ENCODE measurements at places on chromosomes 6 and 20. TPM values are rescaled to one million over a fixed set of nuclear protein-coding genes. Genes with fewer than 3 reads are reported as not detected.

Gene CDH22
- 0.66 TPM for total RNA-seq

Gene ATP9A
- total RNA-seq = 98.4 TPM

Gene CGA
- total RNA-seq = not detected

Gene CENPW
- total RNA-seq = 3.8 TPM

Gene SPAG4
- 9.2 TPM for total RNA-seq

Gene RAET1G
- not detected for total RNA-seq

Gene SEC23B
- total RNA-seq = 52.8 TPM

Gene LKAAEAR1
- not detected for total RNA-seq

DNA sequence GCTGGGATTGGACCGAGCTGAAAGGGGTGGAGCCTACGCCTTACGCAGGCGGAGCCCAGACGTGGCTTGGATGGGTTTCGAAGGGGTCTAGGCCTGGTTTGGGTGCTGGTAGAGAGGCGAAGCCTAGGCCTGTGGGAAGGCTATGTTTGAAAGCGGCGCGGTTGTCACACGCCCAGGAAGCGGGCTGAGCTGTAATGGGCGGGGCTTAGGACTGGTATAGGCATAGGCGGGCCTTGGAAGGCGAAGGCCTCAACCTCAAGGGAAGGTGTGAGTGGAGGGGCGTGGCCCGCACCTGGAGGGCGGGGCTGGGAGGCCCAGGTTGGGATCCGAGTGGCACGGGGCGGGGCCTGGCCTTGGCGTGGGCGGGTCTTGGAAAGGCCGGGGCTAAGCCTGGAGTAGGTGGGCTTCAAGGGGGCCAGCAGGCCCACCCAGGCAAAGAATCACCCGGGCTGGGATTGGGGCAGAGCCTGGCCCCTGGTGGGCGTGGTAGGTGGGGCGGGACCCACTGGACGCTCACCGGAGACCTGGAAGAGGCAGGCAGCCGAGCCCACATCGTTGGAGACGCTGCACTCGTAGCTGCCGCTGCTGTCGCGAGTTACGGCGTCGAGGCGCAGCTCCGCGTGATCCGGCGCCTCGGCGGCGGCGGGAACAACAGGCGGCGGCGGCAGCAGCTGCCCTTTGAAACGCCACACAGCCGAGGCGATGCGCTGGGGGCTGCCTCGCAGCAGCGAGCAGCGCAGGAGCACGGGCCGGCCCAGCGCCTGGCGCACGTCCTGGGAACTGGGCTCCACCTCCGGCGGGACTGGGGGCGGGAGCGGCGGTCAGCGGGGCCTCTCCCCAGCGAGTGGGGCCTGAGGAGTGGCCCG lies 49.0 kb downstream of the MDGA1 start:
- DNase-seq = no peak

DNA sequence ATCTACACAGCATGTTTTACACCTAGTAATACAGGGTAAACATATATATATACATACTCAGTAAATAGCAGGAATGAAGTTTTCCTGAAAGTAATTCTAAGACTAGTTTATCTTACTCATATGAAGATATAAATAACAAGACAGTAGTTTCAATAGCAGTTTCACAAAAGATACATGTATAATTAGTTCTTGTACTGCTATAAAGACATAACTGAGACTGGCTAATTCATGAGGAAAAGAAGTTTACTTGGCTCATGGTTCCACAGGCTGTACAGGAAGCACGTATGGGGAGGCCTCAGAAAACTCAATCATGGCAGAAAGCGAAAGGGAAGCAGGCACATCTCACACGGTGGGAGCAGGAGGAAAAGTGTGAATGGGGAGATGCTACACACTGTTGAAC lies 16.9 kb downstream of the RARS2 start:
- DNase-seq = no peak

- DNase-seq = no peak
Observed at GRCh38 chr6:139970591-139970991, 596.1 kb upstream of the CITED2 start.

GRCh38 chr6:11008821-11009220 lies 35.3 kb downstream of the ELOVL2 start:
- DNase-seq = no peak

DNA sequence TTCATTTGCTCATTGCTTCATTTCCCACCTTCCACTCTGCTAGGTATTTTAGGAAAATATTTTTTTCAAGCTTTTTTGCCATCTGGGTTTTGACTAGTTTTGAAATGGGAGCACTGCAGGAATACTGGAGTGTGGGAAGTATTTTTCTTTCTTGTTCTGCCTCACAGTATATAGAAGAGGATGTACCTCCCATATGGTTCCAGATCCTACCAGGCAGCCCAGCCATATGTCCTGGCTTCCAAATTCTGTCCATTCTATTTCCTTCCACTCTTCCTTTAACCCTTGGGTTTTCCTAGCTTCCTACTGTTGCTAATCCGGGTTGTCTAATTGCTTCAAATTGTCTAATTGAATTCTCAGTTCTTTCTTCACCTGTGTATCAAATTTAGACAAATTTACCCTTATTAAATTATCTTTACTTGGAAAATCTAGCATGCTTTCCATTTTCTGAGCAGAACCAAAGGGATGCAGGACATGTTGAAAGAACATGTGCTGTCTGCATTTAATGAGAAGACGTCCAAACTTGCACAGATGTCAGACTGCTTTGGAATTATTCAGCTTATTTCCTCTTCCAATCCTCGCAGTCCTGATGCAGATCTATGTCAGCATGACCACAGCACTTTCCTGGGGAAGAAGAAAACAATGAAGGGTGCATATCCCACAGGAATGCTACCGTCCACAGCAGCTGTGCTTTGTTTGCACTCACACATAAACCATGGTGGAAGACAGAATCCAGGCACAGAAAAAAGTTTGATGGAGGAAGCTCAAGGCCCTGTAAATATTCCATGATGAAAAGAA lies 1273.9 kb upstream of the MAP3K7 start:
- DNase-seq = no peak

DNA sequence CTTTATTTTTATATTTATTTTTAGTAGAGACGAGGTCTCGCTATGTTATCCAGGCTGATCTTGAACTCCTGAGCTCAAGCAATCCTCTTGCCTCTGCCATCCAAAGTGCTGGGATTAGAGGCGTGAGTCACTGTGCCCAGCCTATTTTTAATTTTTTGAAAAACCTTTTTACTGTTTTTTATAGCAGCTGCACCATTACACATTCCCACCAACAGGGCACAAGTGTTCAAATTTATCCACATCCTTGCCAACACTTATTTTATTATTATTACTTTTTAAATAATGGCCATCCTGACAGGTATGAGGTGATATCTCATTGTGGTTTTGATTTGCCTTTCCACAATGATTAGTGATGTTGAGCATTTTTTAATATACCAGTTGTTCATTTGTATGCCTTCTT lies 42.5 kb downstream of the PACSIN1 start:
- no peak for DNase-seq

- no peak for DNase-seq
Observed at GRCh38 chr6:92810913-92811312, 608.4 kb downstream of the EPHA7 start.

GRCh38 chr20:41382791-41383305 lies 16.2 kb upstream of the EMILIN3 start:
- no peak for DNase-seq

DNA sequence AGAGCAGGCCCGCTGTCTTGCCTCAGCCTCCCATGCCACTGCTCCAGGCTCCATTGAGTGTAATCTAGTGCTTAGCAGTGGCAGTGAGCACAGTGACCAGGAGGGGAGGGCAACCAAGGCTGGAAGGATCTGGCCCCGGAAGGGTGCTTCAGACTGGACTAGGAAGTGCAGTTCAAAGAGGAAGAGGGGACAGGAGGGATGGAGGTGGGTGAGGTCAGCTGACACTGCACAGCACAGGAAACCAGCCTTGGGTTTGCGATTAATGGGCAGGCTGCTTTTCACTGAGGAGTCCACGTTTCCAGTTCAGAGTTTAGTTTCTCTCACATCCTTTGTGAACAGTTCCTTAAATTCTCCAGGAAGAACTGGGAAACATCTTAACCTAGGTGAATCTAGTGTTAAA lies 46.9 kb downstream of the CDS2 start:
- DNase-seq = no peak

DNA sequence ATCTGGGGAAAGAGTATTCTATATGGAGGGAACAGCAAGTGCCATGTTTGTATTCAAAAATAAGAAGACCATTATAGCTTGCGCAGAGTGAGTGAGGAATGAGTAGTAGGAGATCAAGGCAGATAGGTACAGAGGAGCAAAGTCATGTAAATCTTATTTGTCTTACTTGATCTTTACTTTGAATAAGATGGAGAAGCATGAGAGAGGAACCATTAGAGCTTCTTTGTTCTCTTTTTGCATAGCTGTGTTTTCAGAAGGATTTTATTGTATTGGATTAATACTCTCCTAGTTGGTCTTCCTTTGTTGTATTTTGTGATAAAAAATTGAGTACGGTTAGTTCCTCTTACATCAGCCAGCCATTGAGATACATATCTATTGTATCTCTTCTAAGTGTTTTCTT lies 88.4 kb downstream of the SCAF8 start:
- DNase-seq = no peak

DNA sequence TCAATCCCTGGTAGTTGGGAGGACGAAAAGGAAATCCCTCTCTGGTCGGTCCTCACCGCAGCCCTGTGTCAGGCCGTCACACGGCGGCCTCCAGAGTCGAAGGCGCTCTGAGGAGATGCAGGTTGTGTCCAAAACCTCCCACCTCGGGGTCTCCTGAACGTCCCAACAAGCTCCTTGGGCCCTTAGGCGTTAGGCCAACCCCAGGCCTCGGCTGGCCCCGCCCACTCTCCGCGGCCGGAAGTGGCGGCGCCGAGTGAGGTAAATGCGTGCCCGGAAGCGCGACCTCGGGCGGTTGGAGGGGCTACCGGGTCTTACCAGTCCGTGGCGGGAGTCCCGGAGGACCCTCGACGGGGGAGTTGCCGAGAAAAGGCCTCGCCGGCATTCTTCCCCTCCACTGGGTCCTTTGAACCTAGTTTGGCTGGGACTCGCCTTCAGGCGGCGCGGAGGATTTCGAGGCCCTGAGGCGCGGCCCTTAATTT lies at the start of gene TDRD6:
TDRD6 (plus strand) TSS at position 267 of the 479 bp plus-strand sequence. CDS start 244 bp downstream, outside the sequence.
- DNase-seq = no peak

- no peak for DNase-seq
Observed at GRCh38 chr6:128719786-128720185, 163.2 kb upstream of the LAMA2 start.

DNA sequence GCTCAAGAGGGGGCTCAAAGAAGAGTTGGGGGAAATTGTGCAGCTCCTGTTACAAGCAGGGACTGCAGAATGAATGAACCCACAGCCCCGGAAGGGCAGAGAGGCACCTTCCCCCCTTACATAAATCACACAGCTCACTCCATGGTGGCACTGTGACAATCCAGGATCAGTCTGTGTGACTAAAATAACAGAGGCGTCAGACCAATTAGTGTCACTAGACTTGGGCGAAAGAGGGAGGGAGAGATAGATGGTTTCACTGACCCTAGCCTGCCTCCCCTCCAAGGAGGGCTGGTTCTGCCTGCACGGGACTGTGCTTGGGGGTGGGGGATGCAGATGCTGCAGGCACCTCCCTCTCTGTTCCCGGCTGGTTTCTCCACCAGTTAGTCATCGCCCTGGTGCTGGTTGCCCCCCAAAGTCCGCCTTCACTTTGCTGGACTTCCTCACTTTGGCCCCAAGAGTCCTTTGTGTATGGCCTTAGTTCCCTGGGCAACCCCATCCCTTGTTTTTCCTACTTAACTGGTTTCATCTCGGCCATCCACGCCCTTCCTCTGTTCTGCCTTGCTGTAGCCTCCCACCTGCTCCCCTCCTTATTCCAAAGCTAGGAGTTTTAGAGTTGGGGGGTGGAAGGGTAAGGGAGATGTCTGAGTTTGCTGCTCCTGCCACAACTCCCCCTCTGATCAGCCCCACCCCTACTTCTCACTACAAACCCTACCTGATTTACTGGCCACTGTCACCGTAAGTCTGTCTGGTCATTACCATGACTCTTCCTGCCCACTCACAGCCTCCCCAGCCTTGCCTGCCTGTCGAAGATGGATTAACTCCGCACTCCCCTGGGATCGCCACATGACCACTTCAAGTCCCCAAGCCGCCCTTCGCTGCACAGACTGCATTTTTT lies 17.7 kb downstream of the CCDC167 start:
- DNase-seq = no peak

GRCh38 chr6:158321960-158322359 lies 9.7 kb downstream of the TULP4 start:
- DNase-seq = no peak

GRCh38 chr20:15759594-15759993 lies 813.7 kb downstream of the KIF16B start:
- no peak for DNase-seq

DNA sequence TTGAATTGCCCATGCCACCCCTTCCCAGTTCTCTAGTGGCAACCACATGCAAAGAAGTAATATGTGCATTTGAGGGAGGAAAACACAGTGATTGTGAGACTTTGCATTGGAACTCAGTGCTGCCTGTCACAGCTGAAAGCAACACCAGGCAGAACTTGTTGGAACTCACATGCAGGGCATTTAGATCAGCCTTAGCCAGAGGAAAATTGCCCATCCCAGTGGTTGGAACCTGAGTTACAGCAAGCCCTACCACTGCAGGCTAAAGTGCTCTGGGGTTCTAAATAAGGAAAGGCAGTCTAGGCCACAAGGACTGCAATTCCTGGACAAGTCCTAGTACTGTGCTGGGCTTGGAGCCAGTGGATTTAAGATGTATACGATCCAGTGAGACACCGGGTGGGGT lies 245.3 kb upstream of the UFL1 start:
- DNase-seq = no peak

DNA sequence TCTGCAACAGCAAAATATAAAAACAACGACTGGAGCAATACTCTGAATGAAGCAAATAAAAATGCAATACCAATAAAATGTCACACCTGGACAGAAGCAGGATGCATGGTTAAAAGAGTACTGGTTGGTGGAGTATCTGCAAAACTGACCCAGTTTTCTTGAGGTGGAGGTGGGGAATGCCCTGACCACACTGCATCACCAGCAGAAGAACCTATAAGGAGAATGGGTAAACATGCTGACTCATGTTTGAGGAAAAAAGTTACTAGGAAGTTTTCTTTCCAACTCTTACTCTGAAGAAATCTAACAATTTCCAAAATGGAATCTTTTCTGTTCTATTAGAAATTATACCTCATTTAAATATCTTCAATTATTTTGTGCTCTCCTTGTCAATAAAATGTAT lies 43.6 kb downstream of the REPS1 start:
- DNase-seq = no peak

DNA sequence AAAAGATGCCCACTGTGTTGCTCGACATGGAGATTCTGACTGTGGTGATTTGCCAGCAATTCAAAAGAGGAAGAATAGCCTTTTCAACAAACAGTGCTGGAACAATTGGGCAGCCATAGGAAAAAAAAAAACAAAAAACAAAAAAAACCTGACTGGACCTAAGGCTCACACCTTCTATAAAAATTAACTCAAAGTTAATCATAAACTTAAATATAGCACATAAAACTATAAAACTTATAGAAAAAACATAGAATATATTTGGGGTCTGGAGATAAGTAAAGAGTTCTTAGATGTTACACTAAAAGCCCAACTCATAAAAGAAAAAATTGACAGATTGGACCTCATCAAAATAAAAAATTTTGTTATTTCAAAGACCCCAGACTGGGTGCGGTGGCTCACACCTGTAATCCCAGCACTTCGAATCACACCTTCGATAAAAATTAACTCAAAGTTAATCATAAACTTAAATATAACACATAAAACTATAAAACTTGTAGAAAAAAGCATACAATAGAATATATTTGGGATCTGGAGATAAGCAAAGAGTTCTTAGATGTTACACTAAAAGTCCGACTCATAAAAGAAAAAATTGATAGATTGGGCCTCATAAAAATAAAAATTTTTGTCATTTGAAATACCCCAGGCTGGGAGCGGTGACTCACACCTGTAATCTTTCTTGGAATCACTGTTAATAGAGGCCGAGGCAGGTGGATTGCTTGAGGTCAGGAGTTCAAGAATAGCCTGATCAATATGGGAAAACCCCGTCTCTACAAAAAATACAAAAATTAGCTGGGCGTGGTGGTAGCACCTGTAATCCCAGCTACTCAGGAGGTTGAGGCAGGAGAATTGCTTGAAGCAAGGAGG lies 115.6 kb upstream of the FAM83B start:
- no peak for DNase-seq
